ENCODE measurements at places on chromosomes 13 and 19.

DNA sequence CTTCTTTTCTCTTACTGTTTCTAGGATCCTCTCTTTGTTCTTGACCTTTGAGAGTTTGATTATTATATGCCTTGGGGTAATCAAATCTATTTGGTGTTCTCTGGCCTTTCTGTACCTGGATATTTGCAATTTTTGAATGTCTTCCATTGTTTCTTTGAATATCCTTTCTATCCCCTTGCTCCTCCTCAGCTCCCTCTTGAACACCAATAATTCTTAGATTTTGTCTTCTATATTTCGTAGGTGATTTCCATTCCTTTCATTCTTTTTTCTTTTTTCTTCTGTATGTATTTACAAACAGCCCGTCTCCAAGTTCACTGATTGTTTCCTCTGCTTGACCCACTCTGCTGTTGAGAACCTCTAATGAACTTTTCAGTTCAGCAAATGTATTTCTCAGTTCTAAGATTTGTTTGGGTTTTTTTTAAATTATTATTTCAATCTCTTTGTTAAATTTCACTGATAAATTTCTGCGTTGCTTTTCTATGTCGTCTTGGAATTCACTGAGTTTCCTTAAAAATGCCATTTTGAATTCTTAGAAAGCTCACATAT, 2.7 kb upstream of the CALM3 start:
- no peak for DNase-seq

- DNase-seq = no peak
Observed at GRCh38 chr13:24747248-24748060, 16.5 kb upstream of the RNF17 start.

DNA sequence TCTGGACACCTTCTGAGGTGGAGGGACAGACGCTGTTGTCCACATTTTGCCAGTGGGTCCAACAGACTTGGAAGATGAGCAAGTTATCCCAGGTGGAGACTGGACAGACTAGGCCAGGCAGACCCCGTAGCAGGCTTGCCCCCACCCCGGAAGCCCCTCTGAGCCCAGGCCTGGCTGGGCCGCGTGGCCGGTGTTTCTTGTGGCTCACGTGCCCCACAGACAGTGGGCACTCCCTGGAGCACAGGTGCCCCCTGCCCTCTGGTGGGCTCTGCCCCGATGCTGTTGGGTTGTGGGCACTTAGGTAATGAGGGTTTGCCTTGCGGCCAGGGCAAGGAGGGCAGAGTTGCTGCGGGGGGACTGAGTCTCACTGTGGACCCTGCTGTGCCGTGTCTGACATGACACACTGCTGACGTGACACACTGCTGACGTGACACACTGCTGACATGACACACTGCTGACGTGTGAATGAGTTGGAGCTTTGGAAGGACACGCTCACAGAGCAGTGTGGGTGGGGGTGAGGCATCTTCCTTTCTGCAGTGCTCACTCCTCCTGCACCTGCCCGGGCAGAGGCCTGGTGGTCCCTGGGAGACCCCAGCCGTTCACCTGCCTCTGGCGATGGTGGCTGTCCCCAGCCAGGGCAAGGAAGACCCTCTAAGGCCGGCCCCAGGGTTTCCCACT, 25.1 kb downstream of the DOT1L start:
- DNase-seq = no peak

DNA sequence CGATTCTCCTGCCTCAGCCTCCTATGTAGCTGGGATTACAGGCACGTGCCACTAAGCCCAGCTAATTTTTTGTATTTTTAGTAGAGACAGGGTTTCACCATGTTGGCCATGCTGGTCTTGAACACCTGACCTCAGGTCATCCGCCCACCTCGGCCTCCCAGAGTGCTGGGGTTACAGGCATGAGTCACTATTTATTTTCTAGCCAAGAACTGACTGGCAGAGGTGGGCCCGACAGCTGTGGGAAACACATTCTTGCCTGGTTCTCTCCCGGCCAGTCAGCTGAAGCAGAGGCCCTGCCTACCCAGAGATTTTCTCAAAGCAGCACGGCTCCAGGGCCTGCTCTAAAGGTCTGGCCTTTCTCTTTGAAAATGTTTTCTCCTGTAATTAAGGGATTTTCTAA, 108.0 kb downstream of the KCTD15 start:
- no peak for DNase-seq

- peak; percentile 87 for DNase-seq
Observed at GRCh38 chr19:54448774-54449700, at the start of gene LENG8. Gene LENG8 (plus strand): TSS chr19:54449199. CDS start chr19:54451345, 2,146 bp downstream.

DNA sequence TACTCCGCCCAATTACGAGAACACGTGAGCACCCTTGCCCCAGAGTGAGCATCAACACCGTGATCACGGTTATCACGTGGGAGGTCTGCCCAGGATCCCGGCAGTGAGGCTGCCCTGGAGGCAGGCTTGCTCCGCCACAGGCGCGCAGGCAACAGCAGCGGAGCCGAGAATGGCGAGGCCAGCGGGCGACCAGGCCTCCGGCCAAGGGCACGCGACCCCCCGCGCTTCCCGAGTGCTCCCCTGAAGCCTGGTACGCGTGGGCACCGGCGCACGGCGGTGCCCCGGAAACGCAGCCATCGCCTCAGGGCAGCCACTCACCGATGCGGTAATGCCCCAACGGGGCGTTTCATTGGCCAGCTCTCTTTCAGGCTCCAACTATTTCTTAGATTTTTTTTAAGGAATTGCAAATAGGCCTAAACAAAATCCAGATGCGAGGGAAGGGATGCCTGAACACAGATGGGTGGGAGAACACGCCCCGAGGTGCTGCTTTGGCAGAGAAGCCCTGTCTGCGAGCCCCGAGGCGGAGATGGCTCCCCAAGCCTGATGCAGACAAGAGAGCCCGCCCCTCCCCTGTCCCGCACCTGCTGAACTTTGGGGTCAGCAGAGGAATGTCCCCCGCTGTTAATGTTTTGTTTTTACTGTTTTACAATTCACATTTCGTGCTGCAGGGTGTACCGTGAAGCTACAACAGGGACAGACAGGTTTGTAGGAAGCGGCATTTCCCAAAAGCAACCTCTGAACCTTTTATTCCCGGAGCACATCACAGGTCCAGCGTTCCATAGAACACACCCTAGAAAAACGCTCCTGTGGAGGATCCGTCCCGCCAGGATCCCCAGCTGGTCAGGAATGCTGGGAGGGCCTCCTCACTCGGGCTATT, 132.7 kb downstream of the ZDHHC20 start:
- DNase-seq = no peak

GRCh38 chr19:46631481-46631880, 4.5 kb downstream of the GNG8 start:
- DNase-seq = no peak

GRCh38 chr13:47831265-47831664, 169.8 kb downstream of the SUCLA2 start:
- no peak for DNase-seq

- no peak for DNase-seq
Observed at GRCh38 chr13:89455741-89456140, 1784.6 kb downstream of the SLITRK5 start.

DNA sequence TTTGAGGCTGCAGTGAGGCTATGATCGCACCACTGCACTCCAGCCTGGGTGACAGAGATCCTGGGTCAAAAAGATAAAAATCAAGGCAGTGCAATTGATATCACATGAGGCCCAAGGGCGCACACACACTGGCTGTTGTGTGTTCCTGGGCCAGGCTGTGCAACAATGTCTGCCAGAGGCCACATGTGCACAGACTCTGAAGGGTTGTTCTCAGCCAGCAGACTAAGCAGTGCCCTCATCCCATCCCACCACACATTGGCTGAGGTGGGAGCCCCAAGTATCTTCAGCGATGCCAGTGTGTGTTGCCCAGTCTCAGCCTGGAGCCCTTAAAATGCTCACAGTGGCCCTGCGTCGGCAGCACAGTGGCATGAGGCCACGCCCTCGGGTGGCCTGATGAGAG, 12.6 kb downstream of the PEX11G start:
- no peak for DNase-seq

DNA sequence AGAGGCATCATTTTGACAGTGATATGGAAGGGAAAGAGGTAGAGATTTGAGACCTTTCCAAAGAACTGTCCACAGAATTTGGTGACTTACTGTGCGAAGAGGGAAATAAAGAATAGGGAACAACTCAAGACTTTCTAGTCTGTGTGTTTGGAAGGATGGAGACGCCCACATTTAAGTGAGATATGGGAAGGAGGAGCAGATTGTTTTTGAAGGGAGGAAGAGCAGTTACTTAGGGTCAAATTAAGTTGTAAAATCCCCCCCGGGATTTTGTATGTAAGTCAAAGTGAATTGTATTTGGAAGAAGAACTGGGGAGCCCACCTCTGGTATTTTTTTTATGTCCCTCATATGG, 1.2 kb downstream of the USPL1 start:
- DNase-seq = no peak

GRCh38 chr13:110213461-110214074, 93.4 kb downstream of the COL4A1 start:
- DNase-seq = no peak

DNA sequence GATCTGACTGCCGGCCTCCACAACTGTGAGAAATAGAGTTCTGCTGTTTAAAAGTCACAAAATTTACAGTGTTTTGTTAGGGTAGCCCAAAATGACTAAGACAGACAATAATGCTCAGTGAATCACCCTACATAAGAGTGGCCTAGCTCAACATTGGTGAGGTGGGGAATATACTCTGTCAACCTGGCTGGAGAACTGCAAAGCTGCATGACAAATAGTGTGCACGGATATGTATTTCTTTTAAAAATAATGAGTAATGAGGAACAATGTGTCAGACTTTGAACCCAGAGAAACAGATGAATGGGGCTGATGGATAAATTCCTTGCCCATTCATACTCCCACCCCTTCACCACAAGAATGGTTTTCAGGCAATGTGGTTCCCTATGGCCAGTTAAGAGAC, 372.4 kb downstream of the SUCLA2 start:
- DNase-seq = no peak

DNA sequence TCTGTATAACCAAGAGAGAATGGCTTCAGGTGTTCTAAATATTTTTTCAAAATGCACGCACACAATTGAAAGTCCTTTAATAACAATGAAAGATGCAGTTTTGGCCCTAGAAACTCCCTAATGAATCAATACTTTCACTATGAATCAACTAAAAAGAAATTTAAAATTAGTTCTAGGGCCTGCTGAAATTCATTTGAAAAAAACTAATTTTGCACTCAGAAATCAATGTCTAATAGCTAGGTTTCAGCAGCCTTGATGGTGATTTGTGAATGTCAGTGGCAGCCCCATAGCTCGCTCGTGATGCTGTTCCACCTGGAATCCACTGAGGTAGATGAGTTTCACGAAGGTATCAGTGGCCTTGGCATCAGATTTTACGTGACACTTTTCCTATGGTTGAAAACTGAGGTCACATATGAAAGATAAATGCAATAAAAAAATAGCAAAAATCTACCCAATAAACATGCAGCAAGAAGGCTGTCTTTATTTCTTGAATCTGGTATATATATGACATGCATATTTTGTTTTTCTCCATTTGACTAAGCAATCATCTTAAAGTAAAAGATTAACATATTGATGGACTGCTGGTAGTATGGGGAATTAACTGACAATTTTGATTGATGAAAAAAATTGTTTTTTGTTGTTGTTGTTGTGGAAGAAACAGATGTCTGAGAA, 141.0 kb downstream of the AKAP11 start:
- DNase-seq = no peak

- no peak for DNase-seq
Observed at GRCh38 chr19:12792051-12792852, 966 bp downstream of the JUNB start.

- DNase-seq = no peak
Observed at GRCh38 chr13:71831716-71832115, 35.3 kb downstream of the DACH1 start.

DNA sequence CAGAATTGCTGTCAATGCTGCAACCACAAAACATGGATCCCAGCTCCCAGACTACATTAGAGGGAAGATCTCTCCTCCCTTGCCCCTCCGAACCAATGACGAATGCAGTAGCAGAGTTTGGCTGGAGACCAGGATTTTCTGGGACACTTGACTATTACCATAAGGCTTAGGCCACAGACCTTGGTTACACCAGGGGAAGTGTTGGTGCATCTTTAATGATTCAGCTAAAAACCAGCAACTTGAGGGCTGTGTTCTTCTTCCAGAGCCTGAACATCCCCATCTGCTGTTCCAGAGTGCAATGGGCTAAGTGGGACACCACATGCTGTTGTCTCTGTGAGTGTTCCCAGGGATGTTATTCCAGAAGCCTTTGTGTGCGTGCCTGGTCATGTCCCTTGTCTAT, 528.2 kb downstream of the LMO7 start:
- no peak for DNase-seq

DNA sequence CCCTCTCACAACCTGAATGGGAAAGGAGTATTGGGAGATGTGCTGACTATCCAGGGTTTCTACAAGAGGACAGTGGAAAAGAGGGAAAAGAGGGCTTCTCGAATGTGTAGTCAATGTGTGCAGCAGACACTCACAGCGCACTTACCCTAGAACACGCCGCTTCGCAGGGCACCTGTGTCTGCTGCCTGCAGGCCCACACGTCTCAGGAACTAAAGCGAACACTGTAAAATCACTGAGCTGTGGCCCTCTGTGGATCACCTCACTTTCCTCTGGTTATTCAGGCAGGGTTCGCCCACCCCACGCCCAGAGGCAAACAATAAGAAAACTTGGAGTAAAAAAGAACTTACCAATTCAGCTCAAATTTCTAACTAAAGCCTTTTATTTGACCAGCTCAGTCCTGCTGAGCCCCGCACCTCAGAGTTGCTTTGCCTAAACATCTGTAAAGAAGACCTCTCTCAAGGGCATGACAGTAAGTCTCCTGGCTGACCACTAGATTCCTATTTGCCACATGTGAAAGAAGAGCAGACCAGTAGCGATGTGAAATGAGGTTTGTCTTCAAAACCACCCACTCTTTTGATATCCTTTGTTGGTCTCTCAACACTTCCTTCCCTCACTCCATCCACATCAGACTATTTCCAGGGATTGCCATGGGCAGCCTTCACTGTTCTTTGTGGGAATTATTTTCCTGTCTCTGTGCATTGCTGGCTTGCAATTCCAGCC, 19.3 kb upstream of the DOCK9 start:
- DNase-seq = no peak

- no peak for DNase-seq
Observed at GRCh38 chr13:70430256-70430655, 322.0 kb upstream of the KLHL1 start.

- DNase-seq = no peak
Observed at GRCh38 chr13:39821977-39822376, 166.5 kb downstream of the COG6 start.

DNA sequence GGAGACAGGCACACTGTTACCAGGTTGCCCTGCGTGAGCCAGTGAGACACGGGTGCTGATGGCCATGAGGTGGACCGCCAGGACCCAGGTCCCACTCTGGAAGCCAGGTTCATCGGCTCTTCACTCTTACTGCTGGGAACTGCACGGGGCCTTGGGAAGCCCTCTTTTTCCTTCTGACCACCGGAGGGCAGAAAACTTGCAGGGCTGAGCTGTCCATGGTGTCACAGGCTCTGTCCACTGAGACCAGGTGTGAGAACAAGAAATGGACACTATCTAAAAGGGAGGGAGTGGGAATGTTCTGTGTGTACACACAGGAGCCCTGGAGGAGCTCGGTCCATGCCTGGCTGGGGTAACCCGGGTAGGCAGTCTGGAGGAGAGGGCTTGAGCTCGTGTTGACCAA, 93.4 kb downstream of the UQCRFS1 start:
- DNase-seq = no peak

- DNase-seq = no peak
Observed at GRCh38 chr13:109131698-109132257, 502.4 kb downstream of the MYO16 start.

Measured in stimulated activated CD8-positive, alpha-beta memory T cell treated with anti-CD3 and anti-CD28 coated beads, Interleukin-15, amount 100 ng/mL, for 24 hours (primary cell).